ENCODE measurements at places on chromosomes 6 and 20.

GRCh38 chr6:43614396-43614730 is 14.7 kb downstream of the GTPBP2 start:
- no peak for DNase-seq

GRCh38 chr6:85390105-85390728 is 59.7 kb upstream of the NT5E start:
- DNase-seq, result no peak

GRCh38 chr6:38375937-38376336 is 263.8 kb downstream of the BTBD9 start:
- no peak for DNase-seq

DNA sequence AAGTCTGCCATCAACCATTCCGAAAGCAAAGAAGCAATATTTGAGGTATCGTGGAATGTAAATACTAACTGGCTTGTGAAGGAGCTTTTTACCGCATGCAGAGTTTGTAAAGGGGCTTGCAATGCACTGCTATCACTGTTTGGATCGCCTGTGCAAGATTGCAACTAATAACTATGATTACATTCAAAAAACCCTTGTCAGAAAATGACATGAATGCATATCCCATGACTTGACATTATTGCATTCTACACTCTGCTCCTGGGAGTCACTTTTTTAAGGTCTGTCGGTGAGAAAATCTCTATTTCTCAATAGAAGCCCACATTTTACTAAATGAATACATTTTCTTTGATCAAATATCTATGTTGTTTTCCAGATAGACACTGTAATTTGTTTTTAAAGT is 335.4 kb upstream of the SPTLC3 start:
- no peak for DNase-seq

GRCh38 chr6:152309648-152310047 is 327.5 kb downstream of the SYNE1 start:
- no peak for DNase-seq

DNA sequence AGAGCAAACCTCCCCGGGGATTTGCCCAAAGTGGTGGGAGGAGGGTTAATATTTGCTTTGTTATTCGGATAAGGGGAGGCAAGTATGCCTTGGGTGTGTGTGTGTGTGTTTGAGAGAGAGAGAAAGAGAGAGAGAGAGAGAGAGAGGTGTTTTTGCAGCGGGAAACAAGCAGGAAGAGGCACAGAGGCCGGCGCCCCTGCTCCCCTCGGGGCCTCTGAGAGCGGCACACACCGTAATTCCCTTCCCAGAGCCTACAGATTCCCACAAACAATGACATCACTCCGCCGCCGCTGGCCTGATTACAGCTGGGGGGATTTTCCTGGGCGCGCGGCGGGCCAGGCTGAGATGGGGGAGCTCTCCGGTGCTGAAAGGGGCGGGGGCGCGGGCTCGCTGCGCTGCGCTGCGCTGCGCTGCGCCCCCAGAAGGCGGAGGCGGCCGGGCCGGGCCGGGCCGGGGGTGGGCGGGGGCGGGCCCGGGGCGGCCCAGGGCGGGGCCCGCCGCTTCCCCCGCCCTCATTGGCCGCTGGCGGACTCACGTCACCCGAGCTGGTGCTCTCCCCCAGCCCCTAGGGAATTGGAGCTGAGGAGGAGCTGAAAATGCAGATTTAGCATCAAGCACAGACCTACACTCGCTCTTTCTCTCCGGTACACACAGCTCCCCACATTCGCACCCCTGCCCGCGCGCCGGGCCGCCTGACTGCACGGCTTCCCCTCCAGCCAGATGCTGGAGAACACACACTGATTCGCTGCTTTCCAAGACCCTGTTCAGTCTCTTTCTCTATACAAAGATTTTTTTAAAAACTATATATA is at the start of gene PCSK2:
Gene PCSK2 (plus strand): TSS at position 631 of the 809 bp plus-strand sequence. CDS start 266 bp downstream, outside the sequence.
- DNase-seq, result peak; percentile 75

DNA sequence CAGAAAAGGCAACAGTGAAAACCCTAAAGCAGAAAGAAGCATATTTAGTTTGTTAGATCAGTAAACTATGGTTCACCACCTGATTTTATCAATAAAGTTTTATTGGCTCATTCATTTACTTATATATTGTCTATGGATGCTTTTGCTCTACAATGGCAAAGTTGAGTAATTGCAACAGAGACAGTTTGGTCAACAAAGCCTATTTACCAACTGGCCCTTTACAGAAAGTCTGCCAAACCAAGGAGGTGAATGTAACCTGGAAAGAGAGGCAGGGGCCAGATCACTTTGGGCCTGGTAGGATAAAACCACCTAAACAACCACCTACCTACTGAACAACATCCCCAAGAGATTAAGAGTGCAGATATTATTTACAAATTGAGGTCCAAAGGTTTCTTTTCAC is 19.4 kb downstream of the SAYSD1 start:
- no peak for DNase-seq

- no peak for DNase-seq
Observed at GRCh38 chr6:148303616-148304015, 39.0 kb upstream of the SASH1 start.

DNA sequence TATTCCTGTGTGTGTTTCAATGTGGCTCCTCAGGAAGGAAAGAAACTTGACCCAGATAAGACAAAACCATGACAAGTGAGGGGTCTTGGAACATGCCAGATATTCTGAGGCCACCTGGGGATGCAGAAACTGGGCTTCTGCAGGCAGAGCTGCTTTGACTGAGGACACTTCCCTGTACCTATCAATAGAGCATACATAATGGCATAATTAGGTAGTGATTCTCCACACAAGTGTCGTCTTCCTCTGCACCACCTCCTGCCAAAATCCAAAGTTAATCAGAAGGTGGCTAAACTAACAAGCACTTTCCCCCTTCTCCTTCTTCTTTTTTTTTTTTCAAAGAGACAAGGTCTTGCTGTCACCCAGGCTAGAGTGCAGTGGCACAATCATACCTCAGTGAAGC is 97.1 kb downstream of the KIF13A start:
- no peak for DNase-seq

GRCh38 chr6:78709021-78709420 is 158.3 kb upstream of the IRAK1BP1 start:
- DNase-seq, result no peak

DNA sequence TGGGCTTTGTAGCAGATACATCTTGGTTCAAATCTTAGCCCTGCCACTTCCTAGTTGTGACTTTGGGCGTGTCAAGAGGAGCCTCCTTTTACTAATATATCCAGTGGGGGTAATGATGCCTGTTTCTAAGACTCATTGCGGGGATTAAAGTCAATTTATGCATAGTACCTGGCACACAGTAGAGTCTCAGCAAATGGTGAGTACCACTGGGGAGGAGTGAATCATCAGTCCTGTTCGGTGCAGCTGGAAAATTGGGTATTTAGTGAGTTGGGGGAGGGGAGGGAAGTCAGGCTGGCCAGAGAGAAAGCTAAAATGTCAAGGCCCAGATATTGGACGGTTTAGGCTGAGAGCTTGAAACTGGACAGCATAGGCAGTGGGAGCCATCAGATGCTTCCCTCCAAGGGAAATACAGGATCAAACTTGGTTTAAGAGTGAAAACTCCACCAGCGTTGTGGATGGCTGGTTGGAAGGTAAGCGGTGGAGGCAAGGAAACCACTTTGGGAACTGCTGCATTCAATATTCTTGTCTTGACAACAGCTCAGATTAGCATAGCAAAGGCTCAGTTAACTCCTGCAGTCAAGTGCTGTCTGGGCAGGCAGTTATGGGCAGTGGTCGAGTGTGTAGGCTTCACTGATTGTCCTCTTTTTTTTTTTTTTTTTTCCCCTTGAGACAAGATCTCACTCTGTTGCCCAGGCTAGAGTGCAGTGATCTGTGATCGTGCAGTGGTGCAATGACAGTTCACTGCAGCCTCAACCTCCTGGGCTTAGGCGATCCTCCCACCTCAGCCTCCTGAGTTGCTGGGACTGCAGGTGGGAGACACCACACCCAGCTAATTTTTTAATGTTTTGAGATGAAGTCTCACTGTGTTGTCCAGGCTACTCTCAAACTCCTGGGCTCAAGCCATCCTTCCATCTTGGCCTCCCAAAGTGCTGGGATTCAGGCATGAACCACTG is 12.9 kb downstream of the PPP1R16B start:
- no peak for DNase-seq

GRCh38 chr20:36017048-36017951 is 48.9 kb downstream of the CNBD2 start:
- DNase-seq, result peak; percentile 80

GRCh38 chr6:138331984-138332383 is 45.7 kb upstream of the SMIM28 start:
- no peak for DNase-seq

DNA sequence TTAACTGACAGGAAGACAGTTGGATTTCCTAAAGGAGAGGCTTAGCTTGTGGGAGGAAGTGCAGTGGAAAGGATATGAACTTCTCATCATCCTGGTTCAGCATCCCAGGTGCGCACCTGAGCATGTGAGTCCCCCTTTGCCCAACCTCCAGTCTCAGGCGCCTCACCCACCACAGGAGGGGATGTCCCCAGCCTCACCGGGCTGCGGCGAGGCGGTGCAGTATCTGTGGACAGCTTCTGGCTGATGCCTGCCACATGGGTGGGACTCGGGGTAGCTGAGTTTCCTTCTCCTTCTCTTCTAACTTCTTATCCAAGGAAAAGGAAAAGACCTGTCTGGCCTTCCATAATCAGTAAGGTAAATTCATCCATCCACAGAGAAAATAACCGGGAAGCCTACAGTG is 539.3 kb upstream of the AGPAT4 start:
- no peak for DNase-seq

DNA sequence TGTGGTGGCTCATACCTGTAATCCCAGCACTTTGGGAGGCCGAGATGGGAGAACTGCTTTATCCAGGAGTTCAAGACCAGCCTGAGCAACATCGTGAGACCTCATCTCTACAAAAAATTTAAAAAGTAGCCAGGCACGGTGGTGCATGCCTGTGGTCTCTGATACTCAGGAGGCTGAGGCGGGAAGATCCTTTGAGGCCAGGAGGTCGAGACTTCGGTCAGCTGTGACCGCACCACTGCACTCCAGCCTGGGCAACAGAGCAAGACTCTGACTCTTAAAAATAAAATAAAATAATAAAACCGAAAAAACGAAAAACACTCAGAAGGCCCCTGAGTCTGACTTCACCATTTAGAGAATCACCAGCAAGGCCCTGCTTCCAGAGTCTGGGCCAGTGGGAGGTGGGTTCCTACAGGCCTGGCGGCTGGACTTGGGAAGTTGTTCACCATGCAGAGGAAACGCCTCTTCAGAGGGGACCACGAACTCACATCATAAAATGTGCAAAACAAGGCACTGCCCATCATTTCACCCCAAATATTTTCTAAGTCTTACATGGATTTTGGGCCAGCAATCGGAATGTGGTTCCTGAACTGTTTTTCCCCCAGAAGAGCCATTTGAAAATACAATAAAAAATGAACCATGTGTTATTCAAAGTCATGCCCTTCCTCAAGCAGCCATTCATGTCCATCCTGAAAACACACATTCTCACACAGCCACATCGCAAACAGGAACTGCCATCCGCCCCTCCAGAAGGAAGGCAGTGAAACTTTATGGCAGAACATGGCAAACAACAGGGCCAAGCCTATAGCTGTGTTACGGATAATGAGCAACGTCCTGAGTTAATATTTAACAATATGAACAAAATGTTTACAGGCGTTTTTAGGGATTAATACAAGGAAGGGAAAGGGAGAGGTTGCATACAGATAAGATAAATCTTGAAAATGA is 57.8 kb downstream of the SLC22A23 start:
- no peak for DNase-seq

- DNase-seq, result no peak
Observed at GRCh38 chr20:63463400-63464288, 8.8 kb downstream of the KCNQ2 start.

- no peak for DNase-seq
Observed at GRCh38 chr6:148466158-148466557, 123.5 kb downstream of the SASH1 start.

DNA sequence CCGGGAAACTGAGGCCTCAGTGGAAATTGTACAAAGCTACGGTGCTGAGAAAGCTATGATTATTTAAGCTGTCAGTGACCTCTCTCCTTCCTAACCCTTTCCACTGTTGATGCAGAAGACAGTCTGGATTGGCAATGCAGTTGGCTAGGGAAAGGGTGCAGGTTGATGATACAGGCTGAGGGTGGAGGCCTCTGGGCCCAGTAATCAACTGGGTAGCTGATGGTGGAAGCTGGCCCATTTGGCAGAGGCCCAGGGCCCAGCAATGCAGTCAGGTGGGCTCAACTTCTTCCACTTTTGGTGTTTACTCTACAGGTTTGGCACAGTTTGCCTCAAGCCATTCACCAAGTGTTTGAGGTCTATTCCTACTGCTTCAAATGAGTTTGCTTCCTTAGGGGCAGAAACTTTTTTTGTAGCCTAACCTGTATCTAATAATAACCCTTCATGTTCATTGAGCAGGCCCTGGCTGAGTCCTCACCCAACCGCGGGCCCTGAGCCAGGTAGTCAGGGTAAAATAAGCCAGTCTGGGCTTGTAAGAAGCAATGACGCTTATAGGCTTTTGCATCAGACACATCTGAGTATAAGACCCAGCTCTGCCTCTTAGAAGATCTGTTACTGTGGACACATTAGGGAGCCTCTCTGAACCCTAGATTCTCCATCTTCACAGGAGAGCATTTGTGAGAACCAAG is 12.1 kb downstream of the BCL2L1 start:
- DNase-seq, result no peak

- no peak for DNase-seq
Observed at GRCh38 chr6:29743025-29743424, 19.8 kb downstream of the HLA-F start.

- DNase-seq, result no peak
Observed at GRCh38 chr6:26284537-26285142, 80.4 kb upstream of the BTN3A2 start.

DNA sequence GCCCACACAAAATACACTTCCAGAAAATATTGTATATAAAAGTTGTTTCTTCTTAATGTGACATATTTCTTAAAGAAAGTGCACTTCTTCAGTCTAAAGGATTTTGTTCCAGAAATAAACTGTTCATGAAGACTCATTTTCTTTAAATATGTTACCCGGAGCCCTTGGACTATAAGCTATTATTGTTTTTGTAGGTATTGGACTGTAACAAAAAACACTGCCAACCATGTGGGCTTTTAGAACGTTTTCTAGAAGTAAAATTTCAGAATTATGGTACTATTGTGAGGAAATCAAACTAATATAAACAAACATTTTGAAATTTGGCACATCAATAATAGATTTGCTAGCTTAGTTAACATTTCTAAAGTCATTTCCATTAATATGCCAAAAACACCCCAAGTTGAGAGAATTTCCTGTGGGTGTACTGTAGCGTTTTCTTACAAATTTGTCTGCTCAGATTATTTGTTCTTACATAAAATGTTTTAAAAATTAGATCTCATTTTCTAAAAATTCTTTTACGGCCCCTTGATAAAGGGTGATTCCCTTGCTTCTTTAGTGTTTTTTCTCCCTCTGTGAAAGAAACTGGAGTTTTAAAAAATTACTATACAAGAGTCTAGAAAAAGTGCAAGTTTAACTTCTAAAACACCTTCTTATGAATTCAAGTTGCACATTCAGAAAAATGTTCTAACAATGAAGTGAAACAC is 3.4 kb downstream of the NKX2-4 start:
- DNase-seq, result no peak

Data from fibroblast of skin of left quadriceps (primary cell).